A172 (cell line): ENCODE measurements at places on chromosomes 6 and 20.

GRCh38 chr6:25403150-25403549 is 124.0 kb downstream of the CARMIL1 start:
- DNase-seq = no peak

DNA sequence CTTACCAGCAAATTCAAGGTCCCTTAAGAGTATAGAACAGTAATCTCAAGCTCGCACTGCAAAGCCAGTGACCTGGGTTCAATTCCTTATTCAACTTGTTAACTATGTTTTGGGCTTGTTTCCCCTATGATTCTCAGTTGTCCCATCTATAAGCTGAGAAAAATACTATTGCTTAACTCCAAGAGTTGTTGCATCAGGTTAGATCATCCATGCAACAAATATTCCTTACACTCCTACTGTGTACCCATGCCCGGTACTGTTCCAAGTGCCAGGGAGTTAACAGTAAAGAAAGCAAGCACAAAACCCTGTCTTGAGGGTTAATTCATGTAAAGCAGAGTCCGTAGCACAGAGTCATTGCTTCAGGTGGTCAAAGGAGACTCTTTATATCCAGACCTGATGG is 247.3 kb downstream of the MAFB start:
- DNase-seq = no peak

DNA sequence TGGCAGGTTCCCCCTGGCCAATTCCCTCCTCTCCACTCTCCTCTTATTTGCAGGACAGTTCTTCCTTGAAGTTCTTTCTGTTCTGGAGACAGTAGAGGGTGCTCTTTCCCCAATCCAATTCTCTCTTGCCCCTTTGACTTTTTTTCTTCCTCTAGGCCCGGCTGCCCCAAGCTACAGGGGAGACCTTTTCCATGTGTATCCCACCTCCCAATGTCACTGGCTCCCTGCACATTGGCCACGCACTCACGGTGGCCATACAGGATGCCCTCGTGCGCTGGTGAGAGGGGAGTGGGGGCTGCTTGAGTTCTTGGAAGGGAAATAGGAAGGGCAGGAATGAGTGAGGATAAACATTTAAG is 1.5 kb downstream of the VARS2 start:
- peak; percentile 41 for DNase-seq

DNA sequence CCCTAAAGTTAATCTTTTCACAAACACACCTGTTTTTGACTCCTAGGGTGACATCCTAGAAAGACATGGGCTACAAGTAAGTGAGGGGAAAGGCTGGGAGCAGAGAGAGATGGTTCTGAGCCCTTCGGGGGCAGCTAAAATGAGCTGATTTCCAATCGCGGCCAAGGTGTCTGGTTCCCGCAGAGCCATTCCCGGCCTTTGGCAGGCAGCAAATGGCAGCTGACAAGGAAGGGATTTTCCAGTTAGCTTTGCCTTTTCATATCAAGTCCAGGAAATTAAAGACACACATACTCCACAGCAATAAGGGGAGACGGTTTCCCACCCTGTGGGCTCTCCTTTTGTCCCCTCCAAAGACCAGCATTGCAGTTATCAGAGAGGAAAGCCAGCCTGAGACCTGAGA is 228.5 kb downstream of the ZMYND8 start:
- DNase-seq = no peak

DNA sequence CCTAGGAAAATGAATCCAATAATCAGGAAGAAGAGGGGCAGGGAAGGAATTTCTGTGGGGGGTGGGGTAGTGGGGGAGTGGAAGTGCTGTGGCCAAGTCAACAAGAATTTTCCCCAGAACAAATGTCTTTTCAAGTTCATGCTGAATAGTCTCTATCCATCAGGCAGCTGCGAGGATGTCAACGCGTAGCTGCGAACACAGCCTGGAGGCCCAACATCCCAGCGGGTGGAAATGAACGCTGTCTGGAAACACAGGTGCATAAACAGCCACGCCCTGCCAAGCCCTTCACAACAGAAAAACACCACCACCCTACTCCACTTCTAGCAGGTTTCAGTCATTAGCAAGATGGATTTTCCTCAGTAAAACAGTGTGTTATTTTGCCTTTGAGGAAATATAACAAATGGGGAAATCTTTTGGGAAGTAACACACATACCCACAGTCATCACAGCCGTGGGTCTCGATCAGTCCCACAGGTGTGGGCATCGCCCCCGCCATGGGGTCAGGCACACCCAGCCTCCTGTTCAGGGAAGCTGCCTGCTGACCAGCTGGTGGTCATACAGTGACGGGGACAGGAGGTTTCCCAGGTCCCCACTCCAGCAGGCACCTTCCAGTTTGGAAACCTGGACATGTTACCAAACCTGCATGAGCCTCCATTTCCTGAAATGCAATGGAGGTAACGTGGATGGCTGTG is 112.1 kb upstream of the THBS2 start:
- no peak for DNase-seq

GRCh38 chr20:6480328-6481200 is 286.9 kb upstream of the BMP2 start:
- no peak for DNase-seq

- no peak for DNase-seq
Measured at GRCh38 chr20:36548704-36549627, 7.6 kb downstream of the MYL9 start.

GRCh38 chr6:33431880-33432541 is 12.1 kb downstream of the SYNGAP1 start:
- DNase-seq = no peak

GRCh38 chr6:24493945-24494820 is 586 bp upstream of the ALDH5A1 start:
- DNase-seq = no peak

DNA sequence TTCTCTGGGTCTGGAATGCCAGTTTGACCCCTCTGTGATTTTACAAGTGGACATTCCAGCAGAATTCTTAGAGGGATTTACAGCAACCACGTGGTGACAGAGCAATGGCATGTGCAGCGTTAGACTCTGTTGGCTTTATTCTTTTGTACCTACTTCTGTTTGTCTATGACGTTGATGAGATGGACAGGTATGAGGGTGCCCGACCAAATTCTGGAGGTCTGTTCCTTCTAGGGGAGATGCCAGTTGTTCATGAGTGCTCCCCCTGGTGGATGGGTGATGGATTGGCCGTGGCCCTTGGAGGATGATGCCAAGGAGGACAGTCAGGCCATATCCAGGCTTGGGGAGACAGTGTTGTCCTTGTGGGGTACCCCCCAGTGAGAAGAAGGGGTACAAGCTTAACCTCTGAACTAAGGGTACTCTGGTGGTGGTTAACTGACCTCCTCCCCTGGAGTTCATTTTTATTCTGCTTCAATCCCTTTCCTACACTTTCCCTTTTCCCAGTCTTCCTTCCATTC is 198.6 kb downstream of the DTNBP1 start:
- DNase-seq = peak; percentile 21

DNA sequence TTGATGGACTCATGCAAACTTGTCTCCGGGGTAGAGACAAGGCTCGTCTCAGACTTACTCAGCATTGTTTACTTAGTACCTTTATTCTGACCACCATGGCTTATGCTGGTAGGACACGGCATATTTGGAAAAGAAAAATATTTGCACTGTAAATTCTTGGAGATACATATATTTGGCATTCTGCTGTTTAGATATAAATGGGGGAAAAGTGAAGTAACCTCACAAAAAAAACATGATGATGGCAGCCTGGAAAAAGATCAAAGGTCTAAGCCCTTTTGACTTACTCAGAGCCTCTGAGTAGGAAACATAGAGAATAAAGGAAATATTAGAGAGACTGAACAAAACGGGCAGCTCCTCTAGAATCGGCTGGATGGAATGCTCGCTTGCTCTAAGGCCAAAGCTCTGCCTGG is 32.5 kb downstream of the PDE10A start:
- no peak for DNase-seq

GRCh38 chr6:12150812-12151432 is 138.8 kb downstream of the HIVEP1 start:
- DNase-seq = no peak

DNA sequence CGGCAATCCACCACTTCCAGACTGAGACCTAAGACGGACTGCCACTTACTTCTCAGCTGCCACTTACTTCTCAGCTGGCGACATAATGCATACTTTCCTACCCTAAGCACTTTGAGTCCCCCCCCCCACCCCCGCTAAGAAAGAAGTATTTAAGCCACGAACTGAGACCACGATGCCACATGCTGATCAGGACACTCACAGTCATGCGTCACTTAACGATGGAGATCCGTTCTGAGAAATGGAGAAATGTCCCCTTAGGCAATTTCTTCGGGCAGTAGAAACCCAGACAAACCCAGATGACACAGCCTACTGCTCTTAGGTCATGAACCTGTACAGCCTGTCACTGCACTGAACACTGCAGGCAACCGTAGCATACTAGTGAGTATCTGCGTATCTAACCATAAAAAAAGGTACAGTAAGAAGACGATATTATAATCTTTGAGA is 690 bp downstream of the IFNGR1 start:
- peak; percentile 16 for DNase-seq

- no peak for DNase-seq
Measured at GRCh38 chr6:137751768-137752560, 115.1 kb upstream of the TNFAIP3 start.

DNA sequence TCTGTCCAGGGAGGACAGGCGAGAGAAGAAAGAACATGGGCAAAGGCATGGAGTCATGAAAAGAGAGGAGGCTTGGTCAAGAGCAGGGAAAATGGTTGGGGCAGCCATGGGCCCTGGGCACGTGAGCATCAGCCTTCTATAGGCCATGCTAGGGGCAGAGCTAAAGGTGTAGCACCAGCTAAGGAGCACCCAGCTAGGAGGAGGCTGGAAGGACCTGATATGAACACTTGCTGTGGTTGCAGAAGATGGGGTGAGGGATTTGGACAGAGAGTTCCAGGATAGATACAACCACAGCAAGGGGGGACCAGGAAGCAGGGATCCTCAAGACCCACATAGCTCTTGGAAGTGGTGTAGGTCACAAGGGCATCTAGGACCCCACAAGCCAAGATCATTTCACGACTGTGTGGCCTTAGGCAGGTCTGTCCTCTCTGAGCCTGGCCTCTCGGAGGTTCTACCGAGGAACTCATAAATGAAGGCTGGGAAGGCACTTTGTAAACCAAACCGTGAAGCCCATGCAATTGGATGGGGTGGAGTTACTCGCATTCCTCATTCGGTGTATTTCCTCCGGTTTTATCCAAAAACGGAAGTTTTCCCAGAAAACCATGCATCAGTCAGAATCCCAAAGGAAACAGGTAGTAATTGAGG is 74.0 kb upstream of the TOP1 start:
- no peak for DNase-seq

- DNase-seq = no peak
Measured at GRCh38 chr6:106084989-106085691, 996 bp upstream of the PRDM1 start.

DNA sequence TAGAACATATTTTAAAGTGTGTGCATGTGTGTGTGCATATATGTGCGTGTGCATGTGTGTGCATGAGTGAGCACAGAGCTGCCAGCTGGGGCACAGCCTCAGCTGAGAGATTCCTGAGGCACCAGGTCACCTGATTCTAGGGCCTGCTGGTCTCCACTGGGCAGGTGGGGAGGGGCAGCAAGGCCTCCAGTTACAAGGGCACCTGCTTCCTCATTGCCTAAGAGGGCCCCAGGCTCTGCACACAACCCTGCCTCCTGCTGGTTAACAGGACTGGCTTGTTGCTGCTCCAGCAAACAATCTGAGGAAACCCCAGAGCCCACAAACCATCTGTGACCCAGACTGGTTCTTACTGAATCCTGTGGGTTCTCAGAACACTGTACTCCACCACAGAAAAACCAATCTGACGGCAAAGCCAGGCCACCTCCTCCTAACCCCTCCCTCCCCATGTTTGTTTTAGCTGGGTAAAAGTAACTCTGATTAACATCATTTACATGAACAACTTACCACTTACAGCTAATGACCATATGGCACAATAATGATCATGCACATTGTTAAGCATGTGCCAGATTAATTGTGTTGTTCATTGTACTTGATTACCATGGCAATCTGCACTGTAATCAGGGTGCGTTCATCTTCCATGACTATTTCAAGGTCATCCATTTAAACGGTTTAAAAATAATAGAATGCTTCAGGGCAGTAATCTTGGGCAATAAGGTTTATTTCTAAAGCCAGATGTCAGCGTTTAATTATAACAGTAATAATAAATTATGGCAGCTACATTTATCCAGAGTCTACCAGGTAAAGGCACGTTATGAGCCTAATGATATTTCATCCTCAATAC is 23.1 kb upstream of the UBE2J1 start:
- DNase-seq = peak; percentile 34

DNA sequence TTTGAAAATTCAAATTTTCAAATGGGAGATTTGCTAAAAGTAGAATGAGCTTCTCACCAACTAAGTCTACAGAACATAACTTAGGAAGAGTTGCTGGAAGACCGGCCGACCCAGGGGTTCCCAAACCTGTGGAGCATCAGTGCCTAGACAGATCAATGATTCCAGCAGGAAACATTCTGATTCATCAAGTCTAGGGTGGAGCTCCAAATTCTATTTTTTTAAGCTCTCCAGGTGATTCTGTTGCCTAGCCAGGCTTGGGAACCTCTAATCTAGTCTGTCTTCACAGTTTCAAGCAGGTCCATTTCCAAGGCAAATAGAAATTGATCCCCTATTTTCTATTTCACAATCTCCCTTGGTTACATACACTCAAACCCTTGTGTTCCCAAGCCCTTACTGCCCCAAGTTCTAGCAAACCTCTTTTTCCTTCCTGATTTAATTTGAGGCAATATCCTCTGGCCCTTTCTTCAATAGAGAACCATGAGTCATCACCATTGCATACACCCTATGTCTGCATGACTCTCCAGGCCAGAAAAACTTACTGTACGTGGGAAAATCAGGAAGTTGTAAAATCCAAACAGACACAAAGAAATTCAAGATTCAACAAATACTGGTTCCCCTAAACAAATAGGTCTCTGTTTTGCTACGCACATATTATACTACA is 8.9 kb downstream of the ATXN1 start:
- DNase-seq = peak; percentile 79

DNA sequence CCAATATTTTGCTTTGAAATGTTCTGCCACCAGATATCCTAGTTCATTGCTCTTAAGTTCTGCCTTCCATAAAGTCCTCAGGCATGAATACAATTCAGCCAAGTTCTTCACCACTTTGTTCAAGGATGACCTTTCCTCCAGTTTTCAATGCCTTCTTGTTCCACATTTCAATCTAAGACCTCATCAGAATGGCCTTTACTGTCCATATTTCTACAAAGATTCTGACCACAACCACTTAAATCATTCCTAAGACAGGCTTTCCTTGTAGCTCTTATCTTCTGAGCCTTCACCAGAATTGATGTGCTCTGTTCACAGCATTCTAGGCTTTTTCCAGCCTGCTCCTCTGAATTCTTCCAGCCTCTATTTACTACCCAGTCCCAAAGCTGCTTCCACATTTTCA is 319.0 kb downstream of the HACE1 start:
- DNase-seq = peak; percentile 64

- DNase-seq = no peak
Measured at GRCh38 chr6:115717472-115717871, 343.2 kb downstream of the FRK start.

DNA sequence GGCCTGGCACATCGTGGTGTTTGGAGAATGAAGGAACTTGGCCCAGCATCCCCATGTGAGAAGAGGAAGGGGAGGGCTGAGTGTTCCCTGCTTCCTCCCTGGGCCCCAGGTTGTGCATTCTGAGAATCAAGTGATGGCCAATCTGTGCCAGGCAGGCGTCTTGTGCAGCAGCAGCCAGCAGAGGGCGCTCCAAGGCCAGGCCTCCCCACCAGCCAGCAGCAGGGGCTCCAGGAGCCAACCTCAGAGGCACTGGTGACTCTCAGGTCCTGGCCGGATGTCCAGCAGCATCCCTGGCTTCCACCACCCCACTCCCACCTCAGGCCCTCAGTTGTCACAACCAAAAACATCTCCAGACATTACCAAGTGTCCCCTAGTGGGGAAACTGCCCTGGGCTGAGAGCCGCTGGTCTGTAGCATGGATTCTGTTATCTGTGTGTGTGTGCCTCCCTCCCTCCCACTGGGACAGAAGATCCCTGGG is 192.0 kb downstream of the PREX1 start:
- DNase-seq = peak; percentile 61
